AG08395 (cell line): ENCODE measurements at places on chromosomes 4 and X.

- no peak for DNase-seq
Measured at GRCh38 chr4:47471591-47471990, 8.1 kb upstream of the COMMD8 start.

GRCh38 chrX:119942831-119943184, 743 bp downstream of the NKAP start:
- DNase-seq, result peak; percentile 2

GRCh38 chrX:118000518-118000917, 116.1 kb downstream of the KLHL13 start:
- DNase-seq, result no peak

GRCh38 chr4:108114503-108114902, 54.2 kb downstream of the LEF1 start:
- no peak for DNase-seq

DNA sequence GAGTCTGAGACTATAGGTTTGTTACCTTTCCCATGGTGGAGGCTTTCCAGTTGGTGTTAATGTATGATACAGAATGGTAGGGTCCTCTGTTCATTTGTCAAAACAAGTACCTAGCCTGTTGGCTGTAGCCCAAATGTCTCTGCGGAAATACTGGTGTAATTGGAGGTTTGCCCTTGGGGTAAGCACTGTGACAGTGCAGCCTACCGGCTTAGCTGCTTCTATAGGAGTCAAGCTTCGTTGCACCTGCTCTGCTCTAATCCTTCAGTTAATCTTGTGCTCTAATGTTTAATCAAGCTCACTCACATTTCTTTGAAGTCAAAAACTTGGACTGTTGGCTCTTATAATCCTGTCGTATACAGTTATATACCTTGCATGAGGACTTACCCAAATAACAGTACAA, 203.4 kb downstream of the CCNG2 start:
- no peak for DNase-seq

GRCh38 chr4:1207603-1208265, 35.4 kb upstream of the SPON2 start:
- DNase-seq, result peak; percentile 78

DNA sequence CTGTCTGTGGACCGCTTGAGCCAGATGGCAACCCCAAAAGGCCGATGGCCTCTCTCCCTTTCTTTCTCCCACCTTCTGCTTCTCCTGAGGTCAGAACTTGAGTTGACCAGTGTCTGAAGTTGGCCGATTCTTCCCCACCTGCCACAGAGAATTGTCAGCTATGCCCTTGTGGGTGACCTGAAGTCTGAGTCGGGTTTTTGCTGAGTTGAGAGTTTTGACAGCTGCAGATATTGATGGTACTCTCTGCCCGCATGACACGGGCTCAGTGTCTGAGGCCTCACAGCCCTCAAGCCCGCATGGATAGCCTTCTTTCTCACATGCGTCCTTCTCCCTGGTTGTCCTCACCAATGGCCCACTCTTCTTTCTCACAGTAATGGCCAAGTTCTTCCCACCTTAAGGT, 111.0 kb downstream of the EFNB1 start:
- peak; percentile 1 for DNase-seq

GRCh38 chr4:145045180-145045579, 52.8 kb downstream of the ANAPC10 start:
- no peak for DNase-seq

DNA sequence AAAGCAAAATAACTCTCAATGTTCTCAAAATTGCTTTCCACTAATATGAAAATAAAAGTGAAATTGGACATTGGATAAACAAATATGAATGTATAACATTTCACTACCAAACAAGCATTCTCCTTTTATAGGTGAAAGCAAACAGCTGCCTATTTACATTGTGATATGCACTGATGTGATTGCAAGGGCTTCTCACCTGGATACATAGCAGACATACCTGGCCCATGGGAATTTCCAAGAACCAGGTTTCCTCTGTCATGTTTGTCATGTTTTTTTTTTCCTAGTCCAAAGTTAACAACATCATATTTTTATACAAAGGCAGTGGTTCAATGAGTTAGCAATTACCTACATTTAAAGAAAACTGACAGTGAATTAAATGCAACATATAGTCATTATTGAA, 228.5 kb downstream of the ANKRD50 start:
- no peak for DNase-seq

DNA sequence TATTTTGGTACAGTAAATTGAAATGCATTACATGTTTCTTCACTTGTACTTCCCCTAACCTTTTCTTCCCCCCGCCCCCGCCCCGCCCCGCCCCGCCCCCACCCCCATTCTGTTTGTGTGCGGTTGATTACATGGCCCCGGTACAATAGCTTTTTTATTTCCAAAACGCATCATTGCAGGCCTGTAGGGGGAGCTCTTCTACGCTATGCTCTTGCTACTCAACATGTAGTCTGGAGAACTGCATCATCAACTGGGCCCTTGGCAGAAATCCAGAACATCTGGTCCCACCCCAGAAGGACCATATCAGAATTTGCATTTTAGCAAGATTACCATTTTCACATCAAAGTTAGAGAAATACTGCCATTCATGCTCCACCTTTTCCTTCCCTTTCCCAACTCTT, 333.3 kb upstream of the DDX53 start:
- DNase-seq, result no peak

GRCh38 chrX:45557387-45557786, 356.7 kb upstream of the DIPK2B start:
- DNase-seq, result no peak

DNA sequence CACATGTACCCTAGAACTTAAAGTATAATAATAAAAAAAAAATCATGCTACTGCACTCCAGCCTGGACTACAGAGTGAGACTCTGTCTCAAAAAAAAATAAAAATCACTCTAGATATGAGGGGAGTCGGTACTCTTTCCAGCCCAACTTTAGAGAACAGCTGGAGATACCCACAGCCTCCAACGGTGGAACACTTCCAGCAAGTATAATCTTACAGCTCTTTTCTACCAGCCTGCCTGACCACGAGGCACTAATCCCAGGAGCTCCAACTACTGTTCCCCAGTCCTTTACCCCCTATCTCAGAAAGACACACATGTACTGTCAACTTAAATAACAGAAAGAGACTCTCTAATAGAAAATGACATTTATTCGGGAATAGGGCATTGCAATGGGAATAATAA, 46.8 kb downstream of the STEEP1 start:
- no peak for DNase-seq

GRCh38 chrX:85993539-85994197, 53.7 kb downstream of the CHM start:
- no peak for DNase-seq

GRCh38 chr4:180770265-180770664, 1472.9 kb upstream of the TENM3 start:
- DNase-seq, result no peak

DNA sequence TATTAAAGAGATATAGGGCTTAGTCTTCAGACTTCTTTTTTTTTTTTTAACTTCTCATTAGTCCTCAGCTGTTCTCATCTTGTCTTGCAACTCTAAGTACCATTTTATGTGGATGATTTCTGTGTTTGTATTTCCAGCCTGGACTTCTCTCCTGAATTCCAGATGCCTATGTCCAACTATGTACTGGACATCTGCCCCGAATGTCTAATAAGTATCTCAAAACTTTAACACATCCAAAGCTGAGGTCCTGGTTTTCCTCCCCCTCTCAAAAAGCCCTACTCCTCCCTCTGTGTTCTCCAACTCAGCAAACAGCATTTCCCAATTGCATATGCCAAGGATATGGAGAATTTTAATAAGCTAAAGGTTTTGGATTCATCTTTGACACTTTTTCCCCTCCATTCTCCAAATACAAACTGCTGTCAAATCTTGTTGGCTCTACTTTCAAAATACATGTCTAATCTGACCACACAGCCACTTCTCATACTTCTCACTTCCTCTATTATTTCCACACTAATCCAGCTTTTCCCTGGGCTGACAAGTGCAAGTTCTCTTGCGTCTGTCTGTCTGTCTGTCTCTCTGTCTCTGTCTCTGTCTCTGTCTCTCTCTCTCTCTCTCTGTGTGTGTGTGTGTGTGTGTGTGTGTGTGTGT, 79.8 kb downstream of the CLCN5 start:
- no peak for DNase-seq
